Bronchial epithelial cell (primary cell): ENCODE measurements at places on chromosomes 6 and 20. TPM values are rescaled to one million over a fixed set of nuclear protein-coding genes. Genes with fewer than 3 reads are reported as not detected.

DNA sequence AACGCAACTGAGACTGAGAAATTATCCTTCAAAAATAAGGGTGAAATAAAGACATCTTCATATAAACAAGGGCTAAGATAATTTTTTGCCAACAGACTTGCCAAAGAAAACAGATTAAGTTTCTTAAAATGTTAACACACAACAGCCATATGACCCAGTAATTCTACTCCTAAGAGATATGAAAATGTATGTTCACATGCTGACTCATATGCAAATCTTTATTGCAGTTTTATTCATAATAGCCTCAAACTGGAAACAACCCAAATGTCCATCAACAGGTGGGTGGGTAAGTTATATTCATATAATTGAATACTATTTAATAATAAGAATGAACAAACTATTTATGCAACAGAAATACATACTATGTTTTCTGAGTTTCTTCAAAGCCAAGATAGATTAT lies 140.1 kb downstream of the REV3L start:
- peak; percentile 45 for DNase-seq

DNA sequence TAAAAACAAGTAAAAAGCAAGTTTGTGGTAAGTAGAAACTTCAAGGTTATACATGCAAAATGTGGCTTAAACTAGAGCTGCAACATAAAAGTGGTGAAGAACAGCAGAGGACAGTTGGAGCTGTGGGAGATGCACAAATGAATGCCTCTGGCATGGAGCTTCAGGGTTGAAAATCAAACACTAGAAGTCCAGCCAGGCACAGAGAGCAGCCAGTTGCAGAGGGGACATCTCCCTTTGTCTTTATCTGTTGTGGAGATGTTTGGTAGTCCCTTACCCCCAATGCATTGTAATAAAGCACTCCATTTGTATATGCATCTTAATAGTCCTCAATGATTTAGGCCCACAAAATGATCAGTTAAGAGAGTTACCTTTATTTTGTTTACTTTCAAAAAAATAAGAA lies 73.1 kb upstream of the C20orf144 start:
- DNase-seq, result no peak

DNA sequence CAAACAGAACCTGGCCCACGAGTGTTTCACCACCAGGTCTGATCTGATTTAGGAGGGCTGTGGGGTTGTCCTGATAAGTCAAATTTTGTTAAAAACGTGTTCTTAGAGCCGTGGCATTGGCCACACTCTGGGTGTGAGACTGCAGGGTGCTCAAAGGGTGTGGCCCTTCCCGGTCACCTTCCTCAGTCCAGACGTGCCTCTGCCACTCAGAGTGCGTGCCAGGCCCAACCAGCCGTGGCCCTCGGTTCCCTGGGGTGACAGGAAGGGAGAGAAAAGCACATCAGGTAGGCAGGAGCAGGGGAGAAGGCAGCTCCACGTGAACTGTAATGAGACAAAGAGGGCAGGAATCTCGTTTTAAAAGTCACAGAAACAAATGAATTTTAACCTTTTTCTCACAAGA lies 115.4 kb downstream of the FAM120B start:
- no peak for DNase-seq

DNA sequence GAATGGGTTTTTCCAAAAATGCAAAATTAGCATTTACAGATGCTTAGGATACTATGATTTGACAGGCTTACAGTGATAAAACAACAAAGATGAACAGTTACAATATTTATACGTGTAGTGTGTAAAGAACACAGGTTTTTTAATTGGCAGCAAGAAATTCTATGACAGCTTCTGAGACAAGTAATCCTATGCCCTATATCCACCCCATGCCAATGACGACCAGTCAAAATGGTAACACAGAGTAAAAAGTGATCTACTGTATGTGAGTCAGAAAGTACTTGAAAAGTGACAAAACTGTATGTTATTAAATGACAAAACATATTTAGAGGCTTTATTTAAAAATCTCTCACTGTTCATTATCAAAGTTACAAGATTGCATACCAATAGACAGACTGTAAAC lies 99.5 kb downstream of the PRDM1 start:
- no peak for DNase-seq

DNA sequence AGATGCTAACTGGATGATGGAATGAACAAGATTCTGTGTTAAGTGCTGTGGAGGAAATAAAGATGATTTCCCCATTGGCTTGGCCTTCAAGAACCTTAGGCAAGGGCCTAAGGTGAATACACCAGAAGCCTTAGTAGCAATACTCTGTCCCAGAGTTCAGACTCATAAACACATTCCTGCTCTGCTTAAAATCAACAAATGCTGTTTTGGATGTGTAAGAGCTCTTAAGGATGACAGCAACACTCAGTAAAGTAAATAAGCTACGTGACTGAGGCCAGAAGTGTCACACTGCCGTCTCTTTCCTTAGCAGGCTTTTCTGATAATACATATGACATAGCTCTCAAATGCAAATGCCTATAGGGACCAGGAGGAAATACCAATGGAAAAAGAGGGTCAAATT lies 90.6 kb downstream of the EYA2 start:
- peak; percentile 54 for DNase-seq

GRCh38 chr20:42093542-42094440 lies 475.6 kb upstream of the CHD6 start:
- no peak for DNase-seq

DNA sequence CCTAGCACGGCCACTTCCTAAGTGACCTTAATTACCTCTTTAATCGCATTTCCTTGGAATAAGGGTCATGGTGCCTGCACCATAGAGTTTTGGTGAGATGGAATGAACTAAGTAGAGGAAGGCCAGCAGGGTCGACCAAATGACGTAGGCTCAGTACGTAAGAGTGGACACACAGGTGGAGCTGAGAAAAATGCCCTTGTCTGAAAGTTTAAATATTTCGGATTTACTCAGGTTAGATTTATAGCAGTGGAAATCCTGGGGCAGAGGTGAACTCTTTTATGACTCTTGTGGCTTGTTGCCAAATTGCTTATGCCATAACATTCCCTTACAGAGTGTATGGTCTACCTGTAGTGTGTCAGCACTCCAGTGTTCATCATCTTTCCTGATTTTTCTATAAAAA lies 23.6 kb upstream of the BTBD3 start:
- no peak for DNase-seq

DNA sequence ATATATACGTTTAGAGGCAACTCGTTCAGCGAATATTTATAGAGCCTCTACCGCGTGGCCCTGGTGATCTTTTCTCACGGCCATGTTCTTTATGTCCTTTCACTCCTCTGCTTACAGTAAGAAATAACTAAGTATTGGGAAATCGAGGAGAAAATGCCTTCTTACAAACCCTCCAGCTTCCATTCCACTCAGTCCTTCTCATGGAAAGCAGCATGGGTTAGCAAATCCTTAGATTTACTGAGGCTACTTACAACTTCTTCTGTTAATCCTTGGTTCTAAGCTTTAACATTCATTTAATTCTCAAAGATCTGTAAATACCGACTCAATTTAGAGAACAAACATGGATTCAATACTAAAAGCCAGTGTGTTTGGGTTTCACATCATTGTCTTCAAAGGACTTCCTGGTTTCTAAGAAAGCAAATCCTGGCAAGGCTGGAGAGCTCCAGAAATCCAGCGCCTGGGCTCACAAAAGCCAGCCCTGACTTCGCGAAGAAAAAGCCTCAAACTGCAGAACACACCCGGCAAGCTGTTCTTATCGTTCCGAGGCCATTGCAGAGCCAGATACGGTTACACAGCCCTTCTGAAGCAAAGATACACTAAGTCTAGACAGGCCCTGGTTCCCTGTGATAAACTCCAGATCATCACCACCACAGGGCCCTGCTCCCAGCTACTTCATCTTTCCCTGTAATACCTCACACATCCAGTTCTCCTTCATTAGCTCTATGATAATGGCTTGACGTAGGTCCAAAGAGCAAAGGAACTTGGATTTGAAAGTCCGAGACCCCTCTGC lies 19.2 kb downstream of the AGPAT4 start:
- DNase-seq, result no peak

- DNase-seq, result no peak
Measured at GRCh38 chr20:46221256-46221833, 87.0 kb downstream of the CDH22 start.

- DNase-seq, result no peak
Measured at GRCh38 chr20:50981714-50982048, 23.1 kb downstream of the MOCS3 start.

GRCh38 chr6:11367638-11368199 lies 135.3 kb upstream of the NEDD9 start:
- DNase-seq, result no peak

DNA sequence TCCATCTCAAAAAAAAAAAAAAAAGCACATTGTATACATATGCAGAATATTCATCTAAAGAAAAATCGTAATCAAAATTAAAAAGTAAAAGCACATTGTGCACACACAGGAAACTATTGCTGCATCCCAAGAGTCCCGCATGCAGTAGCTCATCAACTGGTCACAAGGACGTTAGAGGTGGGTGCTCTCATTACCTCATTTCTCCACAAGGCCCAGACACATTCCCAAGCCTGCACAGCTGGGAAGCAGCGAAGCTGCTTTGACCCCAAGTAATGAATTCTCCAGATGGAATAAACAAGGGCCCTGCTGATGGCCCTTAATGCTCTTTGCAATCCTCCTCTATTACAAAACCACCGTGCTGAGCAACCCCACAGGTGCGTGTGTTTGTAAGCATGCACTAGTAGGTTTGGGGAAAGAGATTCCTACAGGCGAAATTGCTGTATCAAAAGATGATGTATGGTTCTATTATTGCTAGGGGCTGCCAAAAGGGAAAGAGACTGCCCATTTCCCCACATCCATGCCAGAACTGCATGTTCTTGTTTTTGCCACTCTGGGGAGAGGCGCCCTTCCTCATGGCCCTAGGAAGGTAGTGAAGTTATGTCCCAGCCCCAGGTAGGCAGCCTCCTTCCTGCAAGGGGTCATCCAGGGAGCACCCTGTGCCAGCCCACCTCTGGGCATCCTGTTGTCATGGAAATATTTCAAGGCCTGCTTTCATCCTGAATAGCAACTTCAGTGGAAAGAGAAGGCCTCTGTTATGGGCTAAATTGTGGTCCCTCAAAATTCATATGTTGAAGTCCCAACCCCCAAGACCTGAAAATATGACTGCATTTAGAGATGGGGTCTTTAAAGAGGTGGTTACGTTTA lies 34.6 kb upstream of the PTGIS start:
- DNase-seq, result no peak

DNA sequence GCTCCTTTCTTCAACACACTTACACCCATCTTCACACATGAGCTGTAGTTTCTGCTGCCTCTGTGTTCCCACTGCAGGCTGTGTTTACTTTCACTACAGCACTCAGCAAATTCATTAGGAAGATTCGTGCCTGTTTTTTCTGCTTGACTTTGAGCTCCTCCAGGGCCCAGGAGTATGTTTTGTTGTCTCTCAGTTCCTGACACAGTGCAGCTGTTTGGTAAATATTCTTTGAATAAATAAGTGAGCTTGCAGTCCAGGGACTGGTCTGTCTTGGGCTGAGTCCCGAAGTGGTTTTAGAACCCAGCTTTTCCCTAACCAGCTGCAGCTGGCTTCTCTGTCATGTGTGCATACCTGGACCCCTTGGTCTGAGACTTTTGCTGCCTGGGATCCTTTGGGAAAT lies 46.6 kb upstream of the CCN6 start:
- DNase-seq, result no peak

DNA sequence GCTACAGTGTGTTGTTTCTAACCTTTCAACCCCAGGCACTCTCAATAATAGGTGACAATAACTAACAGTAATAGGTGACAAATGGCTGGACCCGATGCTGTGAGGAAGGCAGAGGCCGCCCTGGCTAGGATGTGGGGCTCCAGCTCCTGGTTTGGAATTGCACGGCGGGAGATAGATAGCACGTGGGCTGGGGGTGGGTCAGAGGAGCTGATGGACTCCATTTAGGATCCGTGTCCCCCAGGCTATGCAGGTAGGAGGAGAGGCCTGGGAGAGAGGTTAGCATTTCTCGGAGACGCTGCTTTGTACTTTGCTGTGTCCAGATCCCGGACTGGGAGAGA lies 61.4 kb downstream of the EZR start:
- no peak for DNase-seq

DNA sequence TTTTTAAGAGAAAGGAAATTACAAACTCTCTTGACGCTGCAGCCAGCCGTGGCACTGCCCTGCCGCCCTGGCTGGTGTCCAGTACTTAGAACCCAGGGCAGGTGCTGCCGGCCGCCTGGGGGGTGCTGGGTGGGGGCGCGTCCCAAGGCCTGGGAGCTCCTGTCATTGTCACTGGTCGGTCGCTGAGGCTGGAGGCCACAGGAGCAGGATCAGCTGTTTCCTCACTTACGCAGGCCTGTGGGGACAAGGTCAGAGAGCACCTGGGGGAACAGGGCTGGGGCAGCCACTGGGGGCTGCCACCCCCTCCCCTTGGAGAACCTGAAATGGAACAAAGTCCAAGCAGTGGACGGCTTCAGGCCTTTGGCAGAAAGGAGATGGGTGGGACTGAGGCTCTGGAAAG lies 5.6 kb downstream of the BIRC7 start:
- no peak for DNase-seq

DNA sequence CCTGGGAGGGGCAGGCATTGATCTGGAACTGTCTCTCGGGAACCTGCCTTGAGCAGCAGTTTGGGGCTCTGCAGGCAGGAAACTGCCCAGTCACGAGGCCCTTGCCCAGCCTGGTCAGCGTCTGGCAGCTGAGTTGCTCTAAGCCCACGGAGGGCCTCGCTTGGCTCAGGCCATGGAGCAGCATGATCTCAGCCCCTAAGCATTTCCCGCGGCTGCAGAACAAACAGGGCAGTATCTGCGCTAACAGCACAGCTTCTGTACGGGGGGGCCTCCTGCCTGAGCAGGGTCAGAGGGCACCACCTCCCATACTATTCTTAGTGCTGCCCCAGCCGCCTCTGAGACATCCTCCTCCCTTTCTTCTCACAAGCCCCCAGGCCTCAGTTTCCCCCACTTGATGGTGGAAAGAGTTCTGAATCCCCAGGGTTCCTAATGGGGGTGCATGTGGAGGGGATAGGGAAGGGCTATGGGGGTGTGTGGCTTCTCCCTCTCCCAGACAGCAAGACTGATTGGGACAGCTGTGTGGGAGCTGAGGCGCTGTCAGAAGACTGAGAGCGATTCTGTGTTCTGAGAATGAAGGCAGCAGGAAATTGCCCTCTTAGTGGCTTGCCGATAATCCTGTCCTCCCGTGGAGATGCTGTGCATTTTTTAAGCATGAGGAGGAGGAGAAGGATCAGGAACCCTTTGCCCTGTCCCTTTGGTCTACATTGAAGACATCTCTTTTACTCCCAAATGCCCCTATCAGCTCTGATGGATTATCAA lies 46.4 kb downstream of the MOCS1 start:
- peak; percentile 39 for DNase-seq

DNA sequence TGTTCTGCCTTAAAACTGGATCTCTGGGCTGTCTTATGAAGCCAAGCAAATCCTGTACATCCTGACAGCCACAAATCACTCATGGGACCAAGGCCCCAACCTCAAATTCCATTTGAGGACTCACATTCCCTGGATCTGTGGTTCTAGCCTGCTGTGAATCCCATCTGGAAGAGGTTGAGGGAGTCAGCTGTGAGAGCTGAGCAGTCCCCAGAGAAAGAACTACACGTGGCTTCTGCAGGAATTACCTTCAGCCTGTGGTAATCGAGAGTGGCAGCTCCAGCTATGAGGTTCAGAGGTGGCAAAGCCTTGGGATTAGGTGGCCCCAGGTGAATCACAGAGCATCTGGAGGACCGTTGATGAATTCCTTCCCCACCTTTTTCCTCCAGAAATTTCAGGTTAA lies 245.2 kb downstream of the SLC24A3 start:
- no peak for DNase-seq

The C6orf58 gene
- not detected in 2 replicates for total RNA-seq

The TINAG gene
- not detected in 2 replicates for total RNA-seq

The ZNF391 gene
- 0.53 and 1.4 TPM in 2 replicates for total RNA-seq

The TRIM31 gene
- 0.13 TPM in 1 of 2 replicates, not detected in the other for total RNA-seq

The TFB1M gene
- total RNA-seq, result 11.6 and 15.1 TPM in 2 replicates

The GINS1 gene
- 1.1 and 1.4 TPM in 2 replicates for total RNA-seq

The HCRTR2 gene
- total RNA-seq, result not detected in 2 replicates
